ENCODE measurements at places on chromosomes 3 and 15. TPM values are rescaled to one million over a fixed set of nuclear protein-coding genes. Genes with fewer than 3 reads are reported as not detected.

- DNase-seq, result no peak
These were observed 12.6 kb downstream of the RORA start for GRCh38 chr15:61216519-61216918.

CTXN2 gene
- total RNA-seq, result not detected

APBA2 gene
- 0.93 TPM for total RNA-seq

COX5A gene
- total RNA-seq, result 273 TPM

GRCh38 chr3:37116998-37117397 is 57.4 kb downstream of the LRRFIP2 start:
- no peak for DNase-seq

- no peak for DNase-seq
These were observed 73.0 kb downstream of the FOXP1 start for GRCh38 chr3:71510510-71510909.

GRCh38 chr15:76056931-76057330 is 2.9 kb upstream of the TMEM266 start:
- DNase-seq, result no peak

- no peak for DNase-seq
These were observed 773.5 kb downstream of the SQOR start for GRCh38 chr15:46408312-46408711.

GRCh38 chr3:142502187-142502985 is 54.5 kb upstream of the XRN1 start:
- no peak for DNase-seq

GRCh38 chr3:67018105-67018788 is 20.1 kb downstream of the KBTBD8 start:
- no peak for DNase-seq

DNA sequence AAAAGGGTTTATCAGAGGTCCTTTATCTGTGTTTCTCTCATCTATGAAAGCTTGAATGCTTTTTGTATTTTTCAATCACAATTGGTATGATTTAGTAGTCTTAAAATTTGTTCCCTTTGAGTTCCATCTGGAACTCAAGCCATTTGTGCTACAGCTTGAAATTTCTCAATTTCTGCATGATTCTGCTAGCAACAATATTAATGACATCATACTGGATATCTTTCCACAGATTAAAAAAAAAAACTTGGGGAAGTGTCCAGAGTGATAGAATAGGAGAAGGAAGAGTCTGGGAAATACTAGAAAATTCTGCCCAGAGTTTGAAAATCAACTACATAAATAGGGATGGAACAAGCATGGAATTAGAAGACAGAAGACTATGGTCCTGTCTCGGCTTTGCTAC is 9.3 kb upstream of the FBN1 start:
- no peak for DNase-seq

DNA sequence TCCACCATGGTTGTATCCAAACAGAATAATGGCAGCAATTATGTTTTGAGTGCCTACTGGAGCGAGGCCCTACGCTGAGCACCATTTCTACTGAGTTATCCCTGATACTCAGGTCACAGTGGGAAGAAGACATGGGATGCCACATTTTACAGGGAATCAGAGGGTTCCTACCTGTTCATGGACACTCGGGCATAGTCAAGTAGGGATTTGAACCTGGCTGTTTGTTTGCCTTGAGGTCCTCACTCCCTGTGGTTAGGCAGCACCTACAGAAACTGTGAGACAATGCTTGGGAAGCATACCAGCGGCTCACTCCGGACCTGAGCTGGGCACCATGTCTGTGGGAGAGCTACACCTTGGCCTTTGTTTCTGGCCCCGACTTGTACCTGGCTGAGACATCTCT is 390.4 kb downstream of the LRTM1 start:
- no peak for DNase-seq

- no peak for DNase-seq
These were observed 688.7 kb downstream of the TUSC7 start for GRCh38 chr3:117398141-117398899.

KCNMB2 gene
- total RNA-seq, result not detected

DNA sequence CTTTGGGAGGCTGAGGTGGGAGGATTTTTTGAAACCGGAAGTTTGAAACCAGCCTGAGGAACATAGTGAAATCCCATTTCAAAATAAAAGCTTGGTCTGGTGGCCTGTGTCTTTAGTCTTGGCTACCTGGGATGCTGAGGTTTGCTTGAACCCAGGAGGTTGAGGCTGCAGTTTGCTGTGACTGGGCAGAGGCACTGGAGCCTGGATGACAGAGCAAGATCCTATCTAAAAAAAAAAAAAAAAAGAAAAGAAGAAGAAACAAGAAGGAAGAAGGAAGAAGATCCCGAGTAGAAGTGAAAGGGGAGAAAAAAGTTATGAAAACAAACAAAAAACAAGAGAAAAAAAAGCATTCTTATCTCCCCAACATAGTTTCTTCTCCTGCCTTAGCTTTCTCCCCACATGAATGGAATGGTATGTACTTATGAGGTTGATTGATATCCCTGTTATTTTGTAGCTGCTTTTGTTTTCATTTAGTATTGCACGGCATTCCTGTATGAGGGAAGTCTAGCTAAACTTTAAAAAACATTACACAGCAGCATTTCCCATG is 42.4 kb downstream of the TMEM40 start:
- no peak for DNase-seq

DNA sequence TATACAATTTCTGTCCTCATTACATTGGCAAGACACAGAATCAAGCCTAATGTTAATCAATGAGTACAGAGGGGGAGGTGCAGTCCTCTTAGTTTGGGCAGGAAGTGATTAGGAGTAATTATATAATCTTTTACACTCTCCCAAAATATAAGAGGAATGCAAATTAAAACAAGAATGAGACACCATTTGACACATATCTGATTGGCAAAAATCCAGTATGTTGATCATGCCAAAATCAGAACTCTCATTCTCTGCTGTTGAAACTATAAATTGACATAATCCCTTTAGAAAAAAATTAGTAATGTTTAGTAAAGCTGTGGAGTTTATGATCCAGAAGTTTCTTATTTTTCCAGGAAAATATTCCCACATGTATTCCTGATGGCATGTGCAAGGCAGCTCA is 373.4 kb downstream of the EPHA6 start:
- no peak for DNase-seq

DNA sequence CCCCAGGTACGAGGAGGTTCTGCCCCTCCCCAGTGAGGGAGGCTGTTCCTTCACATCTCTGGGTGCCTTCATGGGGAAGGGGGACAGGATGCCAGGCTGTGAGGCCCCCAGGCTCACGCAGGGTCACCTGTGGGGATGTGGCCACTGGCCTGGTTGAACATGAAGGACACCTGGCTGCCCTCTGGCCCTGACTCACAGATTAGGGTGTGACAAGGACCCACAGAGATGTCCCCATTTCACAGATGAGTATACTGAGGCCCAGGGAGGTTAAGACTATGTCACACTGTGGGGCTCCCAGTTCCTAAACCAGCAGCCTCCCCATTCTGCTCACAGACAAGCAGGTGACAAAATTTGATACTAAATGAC is 42.4 kb downstream of the PCSK6 start:
- DNase-seq, result no peak

GRCh38 chr3:194761384-194761783 is 75.7 kb downstream of the FAM43A start:
- no peak for DNase-seq

DNA sequence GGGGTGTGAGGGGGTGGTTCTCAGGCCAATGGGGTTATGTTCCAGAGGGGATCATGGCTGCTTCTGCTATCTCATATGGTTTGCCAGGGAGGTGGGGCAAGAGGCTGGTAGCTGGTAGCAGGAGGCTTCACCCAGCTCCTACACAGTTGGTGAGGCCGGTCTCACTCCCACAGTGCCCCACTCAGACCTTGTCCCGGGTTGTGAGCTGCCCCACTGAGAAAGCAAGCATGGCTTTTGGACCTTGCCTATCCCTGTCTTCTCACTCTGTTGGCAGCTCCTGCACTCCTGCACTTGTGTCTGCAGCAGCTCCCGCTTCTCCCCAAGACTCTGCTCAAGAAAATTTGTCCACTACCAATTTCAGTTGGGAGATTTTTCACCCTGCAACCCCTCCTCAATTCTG is 46.1 kb downstream of the MYRIP start:
- no peak for DNase-seq

GMPPB gene
- 49.0 TPM for total RNA-seq

RBM5 gene
- 169 TPM for total RNA-seq

GOLGA8S gene
- 0.33 TPM for total RNA-seq

GRCh38 chr3:192816351-192816750 is 89.0 kb upstream of the FGF12 start:
- no peak for DNase-seq

DNA sequence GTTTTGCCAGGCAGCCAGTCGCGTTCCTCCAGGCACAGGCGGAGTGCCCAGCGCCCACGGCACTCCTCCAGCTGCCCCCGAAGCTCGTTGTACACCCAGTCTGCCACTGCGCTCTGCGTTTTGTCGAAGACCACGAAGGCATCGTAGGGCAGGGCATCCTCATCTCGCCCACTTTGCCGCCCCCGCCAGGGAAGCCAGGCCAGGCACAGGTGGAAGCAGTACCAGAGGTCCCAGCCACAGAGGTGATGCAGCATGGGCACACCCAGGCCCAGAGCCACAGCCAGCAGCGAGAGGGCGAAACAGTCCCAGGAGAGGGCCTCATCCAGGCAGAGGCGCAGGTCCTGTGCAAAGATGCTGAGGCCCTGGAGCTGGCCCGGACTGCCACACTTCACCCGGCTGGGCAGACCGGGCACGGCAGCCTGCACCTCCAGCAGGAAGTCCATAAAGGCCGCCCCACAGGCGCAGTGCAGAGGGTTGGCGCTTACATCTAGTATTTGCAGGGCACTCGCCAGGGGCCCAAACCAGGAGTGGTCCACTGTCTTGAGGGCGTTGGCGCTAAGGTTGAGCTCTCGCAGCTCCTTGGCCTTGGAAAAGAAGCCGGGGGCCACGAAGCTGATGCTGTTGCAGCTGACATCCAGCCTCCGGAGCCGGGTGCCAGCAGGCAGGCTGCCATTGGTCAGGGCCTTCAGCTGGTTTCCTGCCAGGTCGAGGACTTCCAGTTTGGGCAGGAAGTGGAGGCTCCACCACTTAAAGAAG is 3.7 kb downstream of the TLR9 start:
- DNase-seq, result peak; percentile 80

RUBCN gene
- 46.8 TPM for total RNA-seq

- DNase-seq, result no peak
These were observed 21.2 kb downstream of the CADM2 start for GRCh38 chr3:84980011-84980410.

SOX14 gene
- not detected for total RNA-seq

P2RY12 gene
- total RNA-seq, result not detected

PRSS50 gene
- total RNA-seq, result not detected

GRCh38 chr3:7204848-7205156 is 343.9 kb downstream of the GRM7 start:
- DNase-seq, result no peak

- no peak for DNase-seq
These were observed 23.9 kb downstream of the DPH6 start for GRCh38 chr15:35522061-35522460.

SLC9C1 gene
- not detected for total RNA-seq

GRCh38 chr15:88872106-88872505 is 23.2 kb downstream of the HAPLN3 start:
- DNase-seq, result no peak

DNA sequence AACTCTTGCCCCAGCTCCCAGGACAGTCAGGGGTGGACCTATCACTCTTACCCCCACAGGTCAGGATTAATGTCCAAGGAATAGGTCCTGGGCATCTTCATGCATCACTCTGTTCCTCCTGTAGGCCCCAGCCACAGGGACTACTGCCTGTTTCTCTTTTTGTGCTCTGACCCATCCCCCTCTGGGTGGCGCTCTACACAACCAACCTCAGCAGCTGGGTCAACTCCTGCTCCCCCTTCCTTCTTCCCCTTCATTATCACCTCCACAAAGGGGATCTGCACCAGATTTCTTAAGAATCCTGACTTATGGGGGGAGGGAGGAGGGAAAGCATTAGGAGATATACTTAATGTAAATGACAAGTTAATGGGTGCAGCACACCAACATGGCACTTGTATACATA is 12.2 kb upstream of the TRANK1 start:
- DNase-seq, result no peak

TIMP4 gene
- total RNA-seq, result not detected

DNA sequence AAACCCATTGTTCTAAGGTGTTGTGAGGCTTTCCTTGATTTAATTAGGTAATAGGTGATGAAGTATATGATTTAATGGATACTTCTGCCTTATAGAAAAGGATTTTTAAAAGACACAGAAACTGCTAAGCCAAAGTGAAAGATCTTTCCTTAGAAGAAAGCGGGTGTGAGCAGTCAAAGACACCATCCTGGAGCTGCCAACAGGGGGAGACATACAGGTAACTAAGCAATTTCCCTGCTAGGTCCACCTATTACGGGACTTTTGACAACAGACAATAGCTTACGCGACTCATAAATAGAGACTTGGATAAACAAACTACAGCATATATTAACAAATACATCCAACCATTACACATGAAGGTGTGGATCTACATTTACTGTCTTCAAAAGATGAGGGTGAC is 669.5 kb downstream of the SQOR start:
- no peak for DNase-seq

- no peak for DNase-seq
These were observed 75.2 kb downstream of the NEK10 start for GRCh38 chr3:27293939-27294338.

GRCh38 chr15:44676676-44677075 is 13.2 kb upstream of the SPG11 start:
- peak; percentile 63 for DNase-seq

PLSCR4 gene
- not detected for total RNA-seq

MLF1 gene
- total RNA-seq, result 1.5 TPM

RFTN1 gene
- 74.9 TPM for total RNA-seq

PCCB gene
- 26.9 TPM for total RNA-seq

DNA sequence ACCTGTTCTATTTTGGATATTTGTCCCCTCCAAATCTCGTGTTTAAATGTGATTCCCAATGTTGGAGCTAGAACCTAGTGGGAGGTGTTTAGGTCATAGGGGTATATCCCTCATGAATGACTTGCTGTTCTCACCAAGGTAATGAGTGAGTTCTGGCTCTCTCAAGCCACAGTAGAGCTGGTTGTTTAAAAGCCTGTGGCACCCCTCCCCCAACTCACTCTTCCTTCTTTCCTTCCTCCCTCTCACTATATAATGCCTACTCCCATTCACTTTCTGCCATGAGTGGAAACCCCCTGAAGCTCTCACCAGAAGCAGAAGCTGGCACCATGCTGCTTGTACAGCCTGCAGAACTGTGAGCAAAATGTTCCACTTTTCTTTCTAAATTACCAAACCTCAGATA is 341.1 kb downstream of the SI start:
- DNase-seq, result no peak

- no peak for DNase-seq
These were observed 123.4 kb downstream of the TLE3 start for GRCh38 chr15:69974321-69974720.
